ENCODE measurements at places on chromosomes 6 and 20. TPM values are rescaled to one million over a fixed set of nuclear protein-coding genes. Genes with fewer than 3 reads are reported as not detected.

Gene NDUFAF4
- total RNA-seq: 3.0 TPM

DNA sequence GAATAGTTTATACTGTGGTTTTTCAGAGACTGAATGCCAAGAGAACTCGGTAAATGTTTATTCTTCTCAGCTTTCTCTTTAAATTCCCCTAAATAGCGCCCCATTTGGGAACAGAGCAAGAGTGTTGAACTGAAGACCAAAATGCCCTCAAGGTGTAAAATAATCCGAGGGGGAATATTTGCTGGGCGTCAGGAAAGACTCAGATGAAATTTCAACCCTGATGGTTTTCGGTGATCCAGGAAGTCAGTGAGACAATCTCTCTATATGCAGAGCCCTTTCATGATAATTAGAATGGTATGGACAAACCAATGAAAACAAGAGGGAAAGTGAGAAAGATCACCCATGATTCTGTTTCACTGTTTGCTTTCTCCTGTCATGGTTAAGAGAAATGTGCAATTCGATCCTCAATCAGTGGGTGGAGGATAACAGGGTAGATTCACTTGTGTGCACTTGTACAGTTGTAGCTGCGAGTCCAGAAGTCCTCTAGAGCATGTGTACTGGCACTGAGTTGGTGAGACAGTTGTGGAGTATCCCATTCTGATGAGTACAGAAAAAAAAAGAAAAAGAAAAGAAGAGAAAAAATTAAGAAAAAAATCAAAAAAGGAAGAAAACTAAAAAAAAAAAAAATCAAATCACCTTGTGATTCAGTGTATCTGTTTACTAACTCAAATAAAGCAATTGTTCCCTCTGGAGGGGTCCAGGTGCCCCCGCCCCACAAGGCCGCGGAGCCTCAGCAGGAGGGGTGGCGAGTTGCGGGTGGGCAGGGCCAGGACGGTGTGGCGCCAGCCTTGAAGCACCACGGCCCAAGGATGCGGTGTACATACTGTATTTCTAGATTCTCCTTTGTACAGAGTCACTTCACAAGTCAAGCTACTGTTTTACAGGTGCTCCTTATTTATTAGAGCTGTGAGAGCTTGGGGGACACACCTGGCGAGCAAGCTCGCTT, 164.9 kb downstream of the SCML4 start:
- DNase-seq: no peak

Gene LCA5
- total RNA-seq: 0.81 TPM

DNA sequence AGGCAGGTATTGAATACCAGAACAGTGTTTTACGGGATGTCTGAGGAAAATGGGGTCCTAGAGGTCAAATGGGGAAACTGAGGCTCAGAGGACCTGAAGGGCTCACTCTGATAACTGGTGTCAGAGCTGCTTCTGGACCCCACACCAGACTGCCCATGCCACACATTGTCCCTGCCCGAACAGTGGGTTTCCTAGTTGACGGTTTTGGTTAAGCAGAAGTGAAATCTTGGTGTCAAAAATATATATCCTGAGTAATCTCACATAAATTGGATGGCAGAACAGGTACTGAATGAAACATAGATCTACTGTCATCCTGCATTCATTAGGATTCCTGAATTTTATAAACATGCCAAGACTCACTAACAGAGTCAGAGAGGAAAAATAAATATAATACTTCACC, 16.3 kb downstream of the NOX3 start:
- no peak for DNase-seq

Gene AGER
- total RNA-seq: 0.81 TPM

GRCh38 chr6:109102762-109103161, 7.5 kb downstream of the CEP57L1 start:
- DNase-seq: no peak

Gene ANGPT4
- total RNA-seq: not detected

Measured in hematopoietic multipotent progenitor cell (in vitro differentiated cells).